ENCODE measurements at places on chromosomes 3 and 15.
A peak's percentile ranks its signal among the peaks of the same experiment; 100 is the strongest.

- no peaks in the 10 kb centered on the region for H3K27me3 ChIP-seq
- H3K27ac ChIP-seq = no peak overlapping the region
- H3K4me3 ChIP-seq = no peak overlapping the region
- no peaks in the 10 kb centered on the region for H3K4me1 ChIP-seq
Observed at GRCh38 chr3:156593814-156594213, 38.9 kb upstream of the SSR3 start.

GRCh38 chr3:87805670-87806069 lies 253.1 kb downstream of the CGGBP1 start:
- H3K4me1 ChIP-seq = no peaks in the 10 kb centered on the region
- no peak for DNase-seq
- no peak overlapping the region for H3K27ac ChIP-seq
- no peak overlapping the region for H3K4me3 ChIP-seq

- no peaks in the 10 kb centered on the region for H3K36me3 ChIP-seq
- DNase-seq = no peak
- no peaks in the 10 kb centered on the region for H3K4me1 ChIP-seq
- H3K27me3 ChIP-seq = no peaks in the 10 kb centered on the region
Observed at GRCh38 chr3:11954312-11954934, 49.8 kb upstream of the SYN2 start.

DNA sequence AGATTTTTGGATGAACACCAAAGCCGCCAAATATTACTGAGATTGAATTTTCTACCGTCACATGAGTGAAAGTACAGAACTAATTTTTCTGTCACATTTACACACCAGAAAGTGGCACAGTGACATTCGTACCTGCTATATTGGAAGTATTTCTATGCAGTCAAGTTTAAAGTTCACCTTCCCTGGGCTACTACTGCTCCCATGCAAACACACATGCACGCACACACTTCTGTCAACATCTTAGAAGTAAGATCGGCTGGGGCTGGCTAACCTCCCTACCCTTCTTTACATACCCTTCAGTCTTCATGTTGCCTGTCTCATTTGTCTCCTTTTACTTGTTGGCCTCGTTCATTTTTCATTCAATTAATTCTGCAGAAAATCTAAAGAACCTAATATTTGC lies 19.0 kb upstream of the TM4SF1 start:
- no peaks in the 10 kb centered on the region for H3K36me3 ChIP-seq
- DNase-seq = no peak
- no peak overlapping the region for H3K4me3 ChIP-seq
- H3K27ac ChIP-seq = no peak overlapping the region
- no peaks in the 10 kb centered on the region for H3K4me1 ChIP-seq

GRCh38 chr15:38991701-38992100 lies 427.1 kb upstream of the RASGRP1 start:
- no peak overlapping the region for H3K4me3 ChIP-seq
- DNase-seq = no peak
- no peak overlapping the region for H3K27ac ChIP-seq
- no peaks in the 10 kb centered on the region for H3K4me1 ChIP-seq
- H3K36me3 ChIP-seq = no peaks in the 10 kb centered on the region

DNA sequence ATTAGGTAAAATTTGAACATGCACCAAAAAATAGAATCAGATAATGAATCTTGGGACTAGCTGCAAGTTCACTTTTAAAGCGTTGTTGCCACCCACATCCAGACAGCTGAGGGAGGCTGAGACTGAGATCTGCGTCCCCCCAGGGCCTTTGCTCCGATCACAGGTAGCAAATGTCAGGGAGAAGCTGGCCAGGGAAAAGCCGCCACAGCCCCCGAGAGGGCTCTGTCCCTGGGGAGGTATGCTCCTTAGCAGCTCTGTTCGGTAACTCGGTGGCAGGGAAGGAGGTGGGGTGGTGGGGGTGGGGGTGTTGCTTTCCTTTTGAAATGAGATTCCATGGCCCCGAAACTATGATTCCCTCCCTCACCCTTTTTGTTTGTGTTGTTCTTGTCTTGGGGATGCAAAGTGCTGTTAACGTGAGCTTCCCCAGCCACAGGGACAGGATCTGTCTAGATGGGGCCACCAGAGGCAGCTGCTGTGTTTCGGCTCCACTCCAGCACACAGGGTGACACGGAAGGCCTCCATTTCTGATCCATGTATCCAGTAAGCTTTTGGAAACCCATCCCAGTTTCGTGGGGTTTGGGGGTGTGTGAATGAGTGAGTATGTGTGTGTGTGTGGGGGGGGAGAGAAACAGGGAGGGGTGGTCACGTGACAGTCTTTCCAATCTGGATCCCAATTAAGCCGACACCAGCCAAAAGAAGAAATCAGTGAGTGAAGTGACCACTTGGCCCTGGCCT lies 1.1 kb upstream of the MINAR1 start:
- no peak for DNase-seq
- H3K27ac ChIP-seq = no peak overlapping the region
- H3K4me1 ChIP-seq = no peaks in the 10 kb centered on the region
- H3K4me3 ChIP-seq = no peak overlapping the region
- peaks cover 32% of the 10 kb centered on the region for H3K27me3 ChIP-seq

DNA sequence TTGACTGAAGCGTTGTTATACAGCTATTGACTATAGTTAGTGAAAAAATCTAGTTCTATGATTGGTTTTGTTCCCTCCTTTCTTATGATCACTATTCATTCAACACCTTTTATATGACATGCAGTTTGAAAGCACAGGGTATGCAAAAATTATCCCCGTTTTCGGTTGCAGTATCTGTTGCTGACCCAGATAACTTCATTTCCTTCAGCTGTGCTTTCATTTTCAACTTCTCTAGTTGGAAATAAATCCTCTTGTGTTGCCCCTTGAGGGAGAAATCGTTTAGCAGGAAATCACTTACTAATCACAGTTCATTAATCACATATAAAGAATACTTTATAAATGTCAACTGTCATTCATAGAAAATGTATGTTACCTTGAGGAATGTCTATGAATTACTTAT lies 55.1 kb downstream of the MBNL1 start:
- H3K4me3 ChIP-seq = no peak overlapping the region
- H3K4me1 ChIP-seq = peaks cover 2% of the 10 kb centered on the region
- no peak for DNase-seq
- peaks cover 16% of the 10 kb centered on the region for H3K36me3 ChIP-seq
- no peaks in the 10 kb centered on the region for H3K27me3 ChIP-seq
- no peak overlapping the region for H3K27ac ChIP-seq

- no peaks in the 10 kb centered on the region for H3K36me3 ChIP-seq
- no peak overlapping the region for H3K27ac ChIP-seq
- no peaks in the 10 kb centered on the region for H3K27me3 ChIP-seq
- no peak for DNase-seq
Observed at GRCh38 chr3:39965997-39966396, 156.6 kb downstream of the MYRIP start.

DNA sequence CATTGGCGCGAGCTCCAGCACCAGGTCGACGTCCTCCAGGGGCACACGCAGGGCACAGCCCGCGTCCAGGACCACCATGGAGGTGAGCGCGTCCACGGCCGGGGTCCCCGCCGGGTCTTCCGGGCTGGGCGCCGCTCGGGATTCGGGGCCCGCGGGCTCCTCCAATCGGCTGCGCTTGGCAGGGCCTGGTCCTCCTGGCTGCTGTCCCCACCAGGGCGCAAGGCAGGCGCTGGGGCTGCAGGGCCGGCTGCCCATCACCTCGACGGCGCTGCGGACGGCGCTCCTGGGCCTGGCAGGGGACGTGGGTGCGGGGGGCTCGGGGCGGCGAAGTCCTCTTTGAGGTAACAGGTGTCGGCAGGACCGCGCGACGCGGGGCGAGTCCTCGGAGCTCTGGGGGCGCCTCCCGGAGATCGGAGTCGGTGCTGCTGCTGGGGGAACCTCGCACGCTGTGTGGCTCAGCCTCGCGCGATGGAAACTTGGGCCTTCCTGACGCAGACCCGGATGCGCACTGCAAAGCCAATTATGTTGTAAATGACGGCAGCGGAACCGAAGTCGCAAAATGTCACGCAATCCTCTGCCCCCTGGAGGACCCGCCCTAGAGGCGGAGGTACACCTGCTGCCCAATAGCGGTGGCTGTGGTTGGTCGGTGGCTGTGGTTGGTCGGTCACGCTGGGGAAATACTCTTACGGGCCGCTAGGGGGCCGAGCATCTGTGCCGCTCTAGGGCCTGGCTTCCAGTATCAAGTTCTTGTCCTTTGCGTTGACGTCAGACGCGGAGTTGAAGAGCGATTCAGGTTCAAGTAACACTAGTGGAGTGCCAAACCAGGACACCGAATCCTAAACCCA lies at the start of gene PRR23C:
PRR23C (minus strand) TSS at position 527 of the 845 bp plus-strand sequence; CDS start at position 255, 272 bp downstream.
- DNase-seq = no peak
- no peaks in the 10 kb centered on the region for H3K27me3 ChIP-seq
- H3K4me1 ChIP-seq = no peaks in the 10 kb centered on the region
- no peaks in the 10 kb centered on the region for H3K36me3 ChIP-seq

DNA sequence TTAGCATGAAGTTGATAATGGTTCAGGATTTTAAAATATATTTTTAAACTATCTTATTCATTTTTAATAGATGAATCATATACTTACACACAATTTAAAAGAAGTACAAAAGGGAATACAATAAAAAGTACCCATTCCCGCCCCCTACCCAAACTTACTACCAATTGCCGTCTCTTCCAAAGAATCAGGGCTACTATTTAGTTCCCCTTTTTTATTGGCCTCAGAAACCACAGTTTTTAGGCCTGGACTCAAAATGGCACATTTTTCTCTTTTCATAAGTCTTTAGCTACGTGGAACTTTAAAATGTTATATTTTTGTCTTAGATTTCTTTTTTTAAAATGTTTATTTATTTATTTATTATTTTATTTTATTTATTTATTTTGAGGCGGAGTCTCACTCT lies 18.0 kb downstream of the LRRK1 start:
- H3K27ac ChIP-seq = no peak overlapping the region
- H3K4me1 ChIP-seq = no peaks in the 10 kb centered on the region
- H3K27me3 ChIP-seq = no peaks in the 10 kb centered on the region
- H3K36me3 ChIP-seq = no peaks in the 10 kb centered on the region
- H3K4me3 ChIP-seq = no peak overlapping the region

DNA sequence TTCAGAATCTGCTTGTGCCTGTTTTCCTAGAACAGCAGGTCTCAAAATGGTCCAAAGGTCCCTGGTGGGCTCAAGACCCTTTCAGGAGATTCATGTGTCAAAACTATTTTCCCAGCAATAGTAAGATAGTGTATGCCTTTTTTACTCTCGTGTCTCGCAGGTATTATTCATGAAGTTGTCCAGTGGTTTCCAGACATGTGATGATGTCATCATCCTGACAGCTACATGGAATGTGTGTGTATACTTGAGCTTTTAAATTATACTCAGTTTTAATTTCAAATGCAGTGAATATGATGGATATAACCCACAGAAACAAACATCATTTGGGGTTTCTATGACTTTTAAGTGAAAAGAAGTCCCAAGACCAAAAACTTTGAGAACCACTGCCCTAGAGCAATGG lies 288.6 kb downstream of the NTRK3 start:
- no peaks in the 10 kb centered on the region for H3K36me3 ChIP-seq
- DNase-seq = no peak
- no peak overlapping the region for H3K4me3 ChIP-seq

DNA sequence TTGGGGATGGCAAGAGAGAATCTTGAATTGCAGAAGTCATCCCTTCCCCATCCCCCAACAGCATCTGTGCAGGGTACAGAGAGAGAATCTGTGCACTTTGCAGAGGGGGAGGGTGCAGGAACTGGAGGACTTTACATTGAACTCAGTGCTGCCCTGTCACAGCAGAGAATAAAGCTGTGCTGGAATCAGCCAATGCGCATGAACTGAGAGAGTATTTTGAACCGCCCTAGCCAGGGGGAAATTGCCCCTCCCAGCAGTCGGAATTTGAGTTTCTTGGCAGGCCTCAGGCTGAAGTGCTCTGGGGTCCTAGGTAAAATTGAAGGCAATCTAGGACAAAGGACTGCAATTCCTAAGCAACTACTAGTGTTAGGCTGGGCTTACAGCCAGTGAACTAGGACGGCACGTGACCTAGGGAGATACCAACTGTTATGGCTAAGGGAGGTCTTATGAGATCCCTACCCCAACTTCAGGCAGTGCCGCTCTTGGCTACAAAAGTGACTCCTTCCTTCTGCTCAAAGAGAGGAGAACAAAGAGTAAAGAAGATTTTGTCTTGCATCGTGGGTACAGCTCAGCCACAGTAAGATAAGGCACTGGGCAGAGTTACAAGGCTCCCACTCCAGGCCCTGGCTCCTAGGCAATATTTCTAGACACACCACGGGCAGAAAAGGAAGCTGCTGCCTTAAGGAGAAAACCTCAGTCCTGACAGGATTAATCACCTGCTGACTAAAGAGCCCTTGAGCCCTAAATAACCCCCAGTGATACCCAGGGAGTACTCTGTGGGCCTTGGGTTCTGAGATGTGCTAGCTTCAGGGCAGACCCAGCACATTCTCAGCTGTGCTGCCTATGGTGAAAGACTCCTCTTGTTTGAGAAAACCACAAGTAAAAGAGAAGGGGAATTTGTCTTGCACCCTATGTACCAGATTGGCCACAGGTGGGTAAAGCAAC lies 300.5 kb upstream of the ALCAM start:
- no peak overlapping the region for H3K4me3 ChIP-seq
- H3K27ac ChIP-seq = no peak overlapping the region
- no peaks in the 10 kb centered on the region for H3K27me3 ChIP-seq

- H3K36me3 ChIP-seq = no peaks in the 10 kb centered on the region
- no peak overlapping the region for H3K27ac ChIP-seq
- H3K4me1 ChIP-seq = no peaks in the 10 kb centered on the region
Observed at GRCh38 chr3:13470894-13471574, 9.1 kb upstream of the HDAC11 start.

DNA sequence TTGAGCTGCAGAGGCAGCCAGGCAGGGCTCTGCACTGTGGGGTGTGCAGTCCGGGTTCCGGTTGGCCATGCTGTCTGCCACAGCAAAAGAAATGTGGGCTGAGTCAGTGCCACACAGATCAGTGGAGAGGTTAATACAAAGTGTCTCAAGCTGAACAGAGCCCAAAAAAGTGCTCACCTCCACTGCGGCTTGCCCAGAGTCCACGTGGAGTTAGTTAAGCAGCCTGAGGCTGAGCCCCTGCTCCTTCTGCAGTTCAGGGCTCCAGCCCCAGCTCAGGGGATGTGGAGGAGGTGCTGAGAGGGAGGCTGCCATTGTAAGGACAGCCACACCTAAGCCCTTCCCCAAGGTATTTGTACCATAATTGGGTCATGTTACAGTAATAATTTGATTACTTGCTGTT lies 85.3 kb downstream of the LRRK1 start:
- H3K36me3 ChIP-seq = no peaks in the 10 kb centered on the region
- no peak for DNase-seq
- H3K27ac ChIP-seq = no peak overlapping the region
- peaks cover 9% of the 10 kb centered on the region for H3K4me1 ChIP-seq
- no peak overlapping the region for H3K4me3 ChIP-seq

DNA sequence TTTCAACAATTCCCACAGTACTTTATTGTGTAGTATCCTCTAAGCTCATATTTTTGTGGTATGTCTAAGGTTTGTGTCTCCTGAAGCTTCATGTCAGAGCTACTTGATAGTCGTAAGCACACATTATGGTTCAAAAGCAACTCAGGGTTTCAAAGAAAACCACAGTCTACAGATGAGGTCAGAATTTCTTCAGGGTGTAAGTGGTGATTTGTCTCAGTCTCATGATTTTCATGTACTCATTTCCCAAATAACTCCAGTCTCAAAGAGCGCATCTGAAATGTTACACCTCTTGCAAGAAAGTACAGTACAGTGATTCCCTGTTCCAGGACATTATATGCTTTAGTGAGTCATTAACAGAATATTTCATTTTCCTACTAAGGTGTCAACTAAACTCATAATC lies 47.5 kb upstream of the SSR3 start:
- no peak overlapping the region for H3K27ac ChIP-seq
- H3K4me3 ChIP-seq = no peak overlapping the region
- no peaks in the 10 kb centered on the region for H3K36me3 ChIP-seq
- peak; percentile 11 for DNase-seq
- no peaks in the 10 kb centered on the region for H3K27me3 ChIP-seq

GRCh38 chr3:46236294-46237054 lies 5.8 kb upstream of the CCR3 start:
- peaks cover 19% of the 10 kb centered on the region for H3K4me1 ChIP-seq
- no peak overlapping the region for H3K27ac ChIP-seq
- no peak overlapping the region for H3K4me3 ChIP-seq
- no peak for DNase-seq
- no peaks in the 10 kb centered on the region for H3K27me3 ChIP-seq
